Mucosa of descending colon (tissue), 3 donors: ENCODE measurements at places on chromosomes 11 and 22. TPM values are rescaled to one million over a fixed set of nuclear protein-coding genes. Genes with fewer than 3 reads are reported as not detected.

The C11orf52 gene
- 12.8 TPM for total RNA-seq

The CDC42BPG gene
- total RNA-seq, result 24.3 TPM

The CYP2D6 gene
- 3.8 TPM for total RNA-seq

The MMP10 gene
- total RNA-seq, result not detected

- DNase-seq, result no peak
Observed at GRCh38 chr11:39817241-39817640, 1642.2 kb downstream of the LRRC4C start.

- peak; percentile 19 for DNase-seq
Observed at GRCh38 chr22:44270556-44270880, 42.2 kb downstream of the SHISAL1 start.

DNA sequence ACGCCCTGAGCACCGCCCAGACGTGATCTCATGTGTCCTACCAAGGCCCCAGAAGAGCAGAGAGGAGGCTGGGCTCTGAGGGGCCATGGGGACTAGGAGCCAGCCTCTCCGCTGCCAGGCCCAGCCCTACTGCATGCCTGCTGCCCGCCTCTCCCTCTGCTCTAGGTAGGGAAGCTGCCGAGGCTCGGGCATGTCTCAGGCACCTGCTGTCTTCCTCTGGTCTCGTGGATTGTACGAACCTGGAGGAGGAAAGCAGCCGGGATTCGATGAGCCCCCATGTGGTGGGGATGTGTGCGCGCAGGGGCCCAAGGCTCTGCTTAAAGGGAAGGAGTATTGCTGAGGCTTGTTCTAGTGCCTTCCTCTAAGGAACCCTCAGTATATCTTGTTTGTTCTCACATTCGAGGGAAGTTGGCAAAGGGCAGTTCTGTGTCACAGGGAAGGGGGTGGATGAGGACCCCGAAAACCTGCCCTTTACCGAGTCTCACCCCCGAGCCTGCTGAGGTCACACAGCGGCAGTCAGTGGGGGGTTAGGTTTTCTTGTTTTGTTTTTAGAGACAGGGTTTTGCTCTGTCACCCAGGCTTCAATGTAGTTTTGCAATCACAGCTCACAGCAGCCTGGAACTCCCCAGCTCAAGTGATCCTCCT lies 21.2 kb downstream of the DAGLA start:
- no peak for DNase-seq

GRCh38 chr22:43114958-43115357 lies 4.4 kb downstream of the BIK start:
- peak; percentile 88 for DNase-seq

DNA sequence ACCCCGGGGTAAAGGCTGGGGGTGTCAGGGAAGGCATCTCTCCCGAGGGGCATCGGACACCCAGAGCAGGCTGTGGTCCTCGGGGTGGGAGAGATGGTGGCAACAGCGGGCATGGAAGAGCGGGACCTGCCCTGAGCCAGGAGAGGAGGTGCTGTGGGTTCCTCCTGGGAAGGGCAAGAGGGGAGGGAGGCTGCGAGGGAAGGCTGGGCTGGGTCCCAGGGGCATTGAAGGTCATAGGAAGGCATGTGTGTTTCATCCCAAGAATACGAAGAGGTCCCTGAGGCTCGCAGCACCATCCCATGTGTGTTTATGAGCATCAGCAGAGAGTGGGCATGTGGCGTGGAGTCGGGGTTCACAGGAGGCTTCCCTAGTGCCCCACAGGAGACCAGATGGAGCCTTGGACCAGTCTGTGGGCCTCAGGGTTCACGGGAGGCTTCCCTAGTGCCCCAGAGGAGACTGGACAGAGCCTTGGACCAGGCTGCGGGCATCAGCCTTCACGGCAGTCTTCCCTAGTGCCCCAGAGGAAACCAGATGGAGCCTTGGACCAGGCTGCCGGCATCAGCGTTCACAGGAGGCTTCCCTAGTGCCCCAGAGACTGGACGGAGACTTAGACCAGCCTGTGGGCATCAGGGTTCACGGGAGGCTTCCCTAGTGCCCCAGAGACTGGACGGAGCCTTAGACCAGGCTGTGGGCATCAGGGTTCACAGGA lies 420.6 kb downstream of the BRD1 start:
- peak; percentile 27 for DNase-seq
